NCI-H2227 treated with DMSO at 0.1 percent for 48 hours (cell line): ENCODE measurements at places on chromosomes 4 and X.

DNA sequence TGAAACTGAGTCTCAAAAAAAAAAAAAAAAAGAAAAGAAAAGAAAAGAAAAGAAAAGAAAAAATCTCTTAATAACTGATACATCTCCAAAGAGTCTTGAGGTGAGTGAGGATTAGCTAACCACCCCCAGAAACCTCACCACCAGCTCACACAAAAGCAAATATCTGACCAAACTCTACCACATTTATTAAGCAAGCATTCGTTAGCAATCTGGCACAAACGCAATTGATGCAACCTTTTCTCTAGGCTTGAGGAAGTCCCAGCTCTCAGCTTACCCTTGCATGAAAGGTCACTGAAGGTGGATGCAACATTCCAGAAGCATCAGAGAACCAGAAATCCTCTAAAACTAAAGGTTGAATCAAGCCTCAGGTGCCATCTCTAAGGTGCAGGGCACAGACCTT is 231.9 kb upstream of the BCOR start:
- DNase-seq = no peak

DNA sequence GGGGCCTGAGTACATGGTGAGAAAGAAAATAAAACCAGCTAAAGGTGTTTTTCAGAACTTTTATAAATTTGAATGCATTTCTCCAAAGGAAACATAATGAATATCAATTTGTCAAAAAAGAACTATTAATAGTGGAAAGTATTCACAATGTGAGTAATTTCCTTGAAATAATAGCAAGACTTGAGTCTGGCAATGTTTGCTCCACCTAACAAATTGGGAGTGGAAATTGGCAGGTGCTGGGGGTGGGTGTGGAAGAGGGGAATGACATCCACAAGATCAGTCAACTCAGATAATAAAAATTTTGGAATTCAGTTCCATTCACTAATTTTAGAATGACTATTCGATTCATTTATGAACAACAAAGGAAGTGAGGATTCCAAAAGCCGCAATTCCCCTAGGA is 884.8 kb upstream of the SLIT2 start:
- no peak for DNase-seq

- DNase-seq = no peak
These were observed 2019.2 kb upstream of the ADGRL3 start for GRCh38 chr4:59180969-59181368.

GRCh38 chr4:121764702-121765367 is at the start of gene SMIM43:
Gene SMIM43 (minus strand): TSS chr4:121765164. CDS start chr4:121765105, 59 bp downstream.
- no peak for DNase-seq

DNA sequence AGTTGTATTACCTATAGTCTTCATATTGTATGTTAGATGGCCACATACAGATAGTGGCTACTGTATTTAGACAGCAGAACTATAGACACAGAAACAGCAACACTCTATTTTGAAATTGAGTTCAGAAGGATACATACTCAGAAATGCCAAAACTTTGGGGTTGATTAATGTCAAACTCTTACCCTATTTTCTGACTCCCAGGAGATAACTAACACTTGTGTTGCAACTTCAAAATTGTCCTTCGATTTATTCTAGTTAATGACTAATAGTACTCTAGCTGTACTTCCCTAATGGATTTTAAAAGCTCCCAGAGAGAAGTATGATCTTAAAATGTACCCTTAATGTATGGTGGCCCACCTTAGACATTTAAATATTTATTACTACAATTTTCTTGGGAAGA is 229.9 kb upstream of the UGT8 start:
- no peak for DNase-seq

GRCh38 chr4:187470061-187470460 is 525.5 kb upstream of the ZFP42 start:
- no peak for DNase-seq

DNA sequence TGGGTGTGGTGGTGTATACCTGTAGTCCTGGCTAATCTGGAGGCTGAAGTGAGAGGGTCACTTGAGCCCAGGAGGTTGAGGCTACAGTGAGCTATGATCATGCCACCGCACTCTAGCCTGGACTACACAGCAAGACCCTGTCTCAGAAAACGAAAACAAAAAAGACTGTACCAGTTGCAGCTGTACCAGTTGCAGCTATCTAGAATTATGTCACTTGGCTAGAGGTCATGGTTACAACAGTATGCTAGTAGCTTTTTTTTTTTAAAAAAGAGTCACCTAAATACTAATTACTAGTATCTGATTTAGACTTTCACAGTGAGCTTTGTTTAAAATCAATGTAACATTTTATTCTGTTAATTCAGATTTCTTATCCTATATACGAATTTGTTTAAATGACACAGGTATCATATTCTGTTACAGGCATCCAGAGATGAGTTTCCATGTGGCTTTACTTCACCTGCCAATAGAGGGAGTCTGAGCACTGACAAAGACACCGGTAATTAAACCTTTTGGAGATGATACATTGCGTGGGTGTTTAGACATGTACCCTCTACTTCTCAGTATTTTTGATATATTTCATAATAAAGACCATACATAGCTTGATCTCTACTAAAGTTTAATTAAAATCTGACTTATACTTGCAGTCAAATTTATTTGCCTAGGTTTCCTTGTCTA is 100.2 kb upstream of the IL13RA1 start:
- DNase-seq = peak; percentile 27

- DNase-seq = peak; percentile 75
These were observed 600 bp downstream of the BEX4 start for GRCh38 chrX:103215425-103215991.

DNA sequence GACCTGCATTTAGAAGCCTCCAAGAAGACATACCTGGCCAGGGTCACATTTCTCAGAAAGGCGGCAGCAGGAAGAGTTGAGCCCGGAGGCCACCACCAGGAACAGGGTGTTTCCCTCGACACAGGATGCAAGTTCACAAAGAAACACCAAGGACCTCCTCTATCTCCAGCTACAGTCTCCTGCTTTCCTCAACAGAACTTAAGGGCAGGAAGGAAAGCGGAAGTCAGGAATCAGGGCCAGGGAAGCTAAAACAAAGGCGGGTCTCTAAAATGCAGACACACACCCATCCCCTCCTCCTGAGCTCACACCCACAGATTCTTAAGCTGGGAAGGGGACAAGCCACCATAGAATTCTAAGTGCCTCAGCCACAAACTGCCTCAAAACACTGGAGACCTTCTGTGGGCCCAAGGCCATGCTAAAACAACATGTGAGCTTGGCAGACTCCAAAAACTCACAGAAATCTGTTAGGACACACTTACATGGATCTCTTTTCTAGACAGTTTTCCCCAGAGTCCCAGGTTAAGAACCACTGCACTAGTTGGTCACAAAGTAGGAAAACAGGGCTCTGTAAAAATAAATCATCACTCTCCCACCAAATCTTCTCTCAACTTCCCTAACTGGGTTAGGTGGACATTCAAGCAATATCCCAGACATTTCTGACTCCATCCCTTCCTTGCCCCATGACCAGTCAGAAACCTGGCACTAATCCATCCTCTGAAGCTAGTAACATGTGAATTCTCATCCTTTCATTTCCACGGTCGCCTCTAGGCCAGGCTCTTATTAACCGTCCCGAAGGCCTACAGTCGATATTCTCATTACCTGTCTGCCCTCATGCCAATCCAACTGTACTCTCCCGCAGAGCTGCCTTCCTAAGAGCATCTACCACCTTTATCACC is 163.2 kb downstream of the APBB2 start:
- no peak for DNase-seq

DNA sequence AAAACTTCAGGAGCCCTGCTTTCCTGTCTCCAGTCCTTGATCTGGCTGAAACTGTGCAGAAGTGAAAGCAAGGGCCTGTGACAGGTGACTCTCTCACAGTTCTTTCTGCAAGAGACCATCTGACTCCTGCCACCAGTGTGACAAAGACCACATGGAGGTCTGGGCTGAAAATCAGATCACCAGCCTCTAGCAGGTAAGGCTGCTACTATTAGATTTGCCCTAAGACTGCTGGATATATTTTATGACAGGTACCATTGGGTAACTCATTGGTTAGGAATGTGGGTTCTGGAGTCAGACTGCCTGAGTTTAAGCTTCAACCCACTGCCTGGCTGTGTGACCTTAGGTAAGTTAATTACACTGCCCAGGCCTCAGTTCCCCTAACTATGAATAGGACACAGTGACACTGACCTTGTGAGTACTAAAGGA is 163.3 kb upstream of the SLC7A11 start:
- DNase-seq = no peak

DNA sequence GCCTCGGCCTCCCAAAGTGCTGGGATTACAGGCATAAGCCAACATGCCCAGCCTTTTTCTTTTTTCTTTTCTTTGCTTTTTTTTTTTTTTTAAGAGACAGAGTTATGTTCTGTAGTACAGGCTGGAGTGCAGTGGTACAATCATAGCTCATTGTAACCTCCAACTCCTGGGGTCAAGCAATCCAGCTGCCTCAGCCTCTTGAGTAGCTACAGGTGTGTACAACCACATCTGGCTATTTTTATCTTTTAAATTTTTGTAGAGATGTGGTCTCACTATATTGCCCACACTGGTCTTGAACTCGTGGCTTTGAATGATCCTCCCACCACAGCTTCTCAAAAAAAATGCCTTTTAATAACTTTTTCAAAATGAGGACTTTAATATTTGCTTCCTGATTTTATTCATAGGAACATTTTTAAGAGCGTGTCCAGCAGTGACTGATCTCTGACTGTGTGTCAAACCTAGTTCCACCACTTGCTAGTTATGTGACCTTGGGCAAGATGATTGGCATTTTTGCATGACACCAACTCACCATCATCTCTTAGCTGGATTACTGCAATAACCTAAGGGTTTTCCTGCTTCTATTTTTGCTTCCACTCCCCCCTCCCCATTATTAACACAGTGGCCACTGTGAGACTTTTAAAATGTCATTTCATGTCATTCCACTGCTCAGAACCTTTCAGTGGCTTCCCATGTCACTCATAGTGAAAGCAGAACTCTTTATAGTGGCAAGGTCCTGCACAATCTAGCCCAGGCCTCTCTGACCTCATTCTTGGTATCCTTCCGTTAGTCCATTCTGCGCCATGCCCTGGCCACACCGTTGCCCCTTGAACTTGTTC is 4.5 kb upstream of the TNIP3 start:
- DNase-seq = no peak

DNA sequence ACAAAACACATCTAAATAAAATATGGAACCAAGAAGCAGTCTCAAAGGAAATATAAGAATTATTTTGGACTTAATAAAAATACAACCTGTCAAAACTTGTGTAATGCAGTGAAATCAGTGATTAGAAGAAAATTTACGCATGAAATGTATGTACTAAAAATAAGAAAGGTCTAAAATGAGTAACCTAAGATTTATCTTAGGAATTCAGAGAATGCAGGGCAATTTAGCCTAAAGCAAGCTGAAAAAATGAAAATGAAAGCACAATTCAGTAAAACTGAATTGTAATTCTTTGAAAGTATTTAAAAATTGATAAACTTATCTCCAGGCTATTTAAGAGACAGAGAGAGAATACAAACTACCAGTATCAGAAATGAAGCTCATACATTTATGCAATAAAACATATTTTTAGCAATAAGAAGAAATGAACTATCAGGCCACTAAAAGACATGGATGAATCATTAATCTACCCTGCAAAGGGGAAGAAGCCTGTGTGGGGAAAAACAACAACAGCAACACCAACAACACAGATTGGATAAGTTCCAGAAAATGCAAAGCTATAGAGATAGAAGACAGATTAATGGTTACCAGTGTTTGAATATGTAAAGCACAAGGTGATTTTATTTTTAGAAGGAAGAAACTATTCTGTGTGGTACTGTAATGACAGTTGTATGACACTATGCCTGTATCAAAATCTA is 442.0 kb upstream of the ADGRL3 start:
- DNase-seq = no peak

- no peak for DNase-seq
These were observed 73.3 kb downstream of the OR13H1 start for GRCh38 chrX:131617182-131617581.

GRCh38 chr4:125739760-125740159 is 425.0 kb downstream of the FAT4 start:
- no peak for DNase-seq

DNA sequence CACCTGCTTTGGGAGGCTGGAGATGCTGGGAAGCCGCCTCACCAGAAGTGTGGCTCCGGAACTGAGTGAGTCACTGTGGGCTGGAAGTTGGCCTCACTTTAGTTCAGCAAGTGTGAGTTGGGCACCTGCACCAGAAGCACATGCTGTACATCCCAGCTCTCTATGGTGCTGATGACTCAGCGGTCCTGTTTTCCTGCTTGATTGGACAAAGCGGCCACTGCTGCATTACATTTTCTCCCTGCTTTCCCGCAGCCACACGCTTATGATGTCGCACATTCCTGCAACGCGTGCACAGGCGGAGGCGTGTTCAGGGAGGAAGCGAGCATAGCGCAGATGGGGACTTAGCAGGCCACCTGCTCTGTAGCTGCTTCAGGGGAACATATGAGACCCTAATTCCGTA is 26.7 kb upstream of the CLDN34 start:
- no peak for DNase-seq

- DNase-seq = no peak
These were observed 240.4 kb downstream of the FRMPD4 start for GRCh38 chrX:12378706-12379105.

GRCh38 chrX:139290310-139290709 is 240.2 kb upstream of the F9 start:
- DNase-seq = no peak

DNA sequence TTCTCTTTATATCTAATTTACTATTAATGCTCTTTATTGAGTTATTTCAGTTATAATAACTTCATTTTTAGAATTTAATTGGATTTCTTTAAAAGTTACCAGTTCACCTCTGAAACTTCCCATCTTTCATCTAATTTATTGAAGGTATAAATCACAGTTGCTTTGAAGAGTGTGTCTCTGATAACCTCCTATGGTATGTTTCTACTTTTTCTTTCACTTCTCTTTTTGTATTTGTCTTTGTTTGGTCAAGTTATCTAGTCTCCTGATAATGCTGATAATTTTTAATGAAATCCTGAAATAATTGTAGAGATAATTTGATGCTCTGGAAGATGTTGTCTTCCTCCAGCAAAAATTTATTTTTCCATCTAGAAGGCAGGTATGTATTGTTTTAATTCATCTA is 141.6 kb upstream of the NPY2R start:
- no peak for DNase-seq

DNA sequence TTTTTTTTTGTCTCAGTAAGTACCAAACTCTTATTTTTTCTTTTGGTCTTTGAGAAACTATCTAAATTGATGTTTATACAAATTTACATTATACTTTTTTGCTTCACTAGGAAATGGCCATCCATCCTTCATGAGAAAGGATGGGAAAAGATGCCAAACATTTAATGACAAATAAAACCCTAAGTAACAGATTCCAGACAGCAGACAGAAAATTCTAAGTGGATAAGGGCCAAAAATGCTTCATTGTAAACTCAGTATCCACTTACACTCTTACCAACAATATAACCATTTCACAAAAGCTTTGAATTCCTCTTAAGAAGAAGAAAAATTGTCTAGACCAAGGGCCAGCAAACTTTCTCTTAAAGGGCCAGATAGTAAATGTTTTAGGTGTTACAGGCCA is 3.5 kb downstream of the GUCY1B1 start:
- DNase-seq = no peak

DNA sequence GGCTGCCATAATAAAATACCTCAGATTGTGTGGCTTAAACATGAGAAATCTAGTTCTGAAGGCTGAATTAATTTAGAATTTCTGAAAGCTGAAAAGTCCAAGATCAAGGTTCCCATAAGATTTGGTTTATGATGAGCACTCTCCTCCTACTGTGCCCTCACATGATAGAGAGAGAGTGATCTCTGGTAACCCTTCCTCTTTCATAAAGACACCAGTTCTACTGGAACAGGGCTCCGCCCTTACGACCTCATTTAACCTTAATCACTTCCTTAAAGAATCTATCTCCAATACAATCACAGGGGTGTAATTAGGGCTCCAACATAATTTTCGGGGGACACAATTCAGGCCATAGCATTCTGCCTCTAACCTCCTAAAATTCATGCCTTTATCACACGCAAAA is 194.0 kb upstream of the MAB21L2 start:
- DNase-seq = no peak
